ENCODE measurements at places on chromosomes 12 and 14.

GRCh38 chr14:98932431-98933325 lies 339.3 kb downstream of the BCL11B start:
- DNase-seq = no peak

- DNase-seq = no peak
Measured at GRCh38 chr14:31942166-31942841, 134.8 kb upstream of the ARHGAP5 start.

DNA sequence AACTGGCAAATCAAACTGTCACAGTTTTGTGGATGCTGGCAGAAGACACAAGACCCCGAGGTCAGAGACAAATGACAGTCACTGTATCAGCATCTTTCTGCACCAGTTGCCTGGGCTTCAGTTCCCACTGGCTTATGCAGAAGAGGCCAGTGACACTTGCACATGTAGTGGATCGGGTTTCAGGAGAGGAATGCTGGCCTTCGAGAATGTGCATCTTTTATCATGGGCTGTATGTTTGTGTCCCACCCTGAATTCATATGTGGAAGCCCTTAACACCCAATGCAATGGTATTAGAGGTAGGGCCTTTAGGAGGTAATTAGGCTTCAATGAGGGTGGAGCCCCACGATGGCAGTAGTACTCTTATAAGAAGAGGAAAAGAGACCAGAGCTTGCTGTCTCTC lies 150.9 kb downstream of the SLC15A4 start:
- no peak for DNase-seq

DNA sequence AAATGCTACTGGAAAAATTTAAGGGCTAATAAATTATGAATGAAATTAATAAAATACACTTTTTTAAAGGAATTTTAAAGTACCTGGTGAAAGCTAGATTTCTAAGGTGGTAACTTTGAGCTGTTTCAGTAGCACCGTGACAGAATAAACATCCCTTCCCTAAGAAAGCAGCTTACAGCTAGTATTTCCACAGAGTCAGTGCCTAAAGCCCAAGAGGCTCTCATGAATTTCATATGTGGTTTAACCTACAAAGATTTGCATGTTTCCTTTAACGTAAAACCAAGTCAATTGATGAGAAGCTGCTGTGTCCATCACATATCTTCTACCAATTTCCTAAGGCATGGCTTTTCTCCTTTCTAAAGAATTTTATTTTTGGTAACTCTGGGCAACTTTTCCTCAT lies 56.8 kb downstream of the IFNG start:
- no peak for DNase-seq

DNA sequence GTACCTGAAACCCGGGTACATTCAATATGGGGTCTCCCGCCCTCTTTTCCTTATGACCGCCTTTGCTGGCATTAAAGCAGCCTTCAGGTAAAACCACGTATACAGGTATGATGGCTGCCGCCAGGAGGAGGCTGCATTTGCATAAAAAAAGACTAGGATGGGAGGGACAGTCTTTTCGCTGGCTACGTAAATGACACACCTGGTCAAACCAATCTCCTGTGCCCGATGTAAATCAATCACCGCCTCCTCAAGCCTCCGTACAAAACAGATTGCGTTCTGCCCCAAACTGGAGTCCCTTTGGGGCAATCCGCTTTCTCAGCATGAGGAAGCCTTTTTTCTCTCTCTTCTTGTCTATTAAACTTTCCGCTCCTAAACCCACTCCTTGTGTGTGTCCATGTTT lies 8.1 kb upstream of the ALDH1L2 start:
- DNase-seq = no peak

GRCh38 chr12:55008944-55009585 lies 10.7 kb upstream of the NEUROD4 start:
- no peak for DNase-seq

- peak; percentile 29 for DNase-seq
Measured at GRCh38 chr14:105448706-105449111, 25.9 kb upstream of the CRIP2 start.

- no peak for DNase-seq
Measured at GRCh38 chr12:131923260-131923659, 5.8 kb upstream of the PUS1 start.

DNA sequence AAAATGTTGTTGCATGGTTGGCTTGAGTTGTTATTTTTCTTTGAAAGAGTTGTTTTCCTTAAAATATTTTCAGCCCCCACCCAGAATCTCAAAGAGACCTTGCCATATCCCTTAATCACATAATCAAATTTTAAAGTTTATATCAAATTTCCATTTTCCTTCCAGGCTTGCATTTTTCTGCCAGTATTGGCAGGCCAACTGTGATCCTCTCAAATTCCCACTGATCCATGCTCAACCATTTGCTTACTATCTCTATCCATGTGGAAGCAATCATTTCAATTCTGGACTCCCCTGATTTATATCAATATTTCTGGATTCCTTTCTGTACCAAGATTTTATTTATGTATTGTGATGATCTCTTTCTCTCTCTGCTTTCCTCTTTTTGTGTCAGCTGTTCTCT lies 64.2 kb upstream of the PYGL start:
- DNase-seq = no peak

GRCh38 chr12:13816394-13816793 lies 165.0 kb downstream of the GRIN2B start:
- DNase-seq = no peak

GRCh38 chr14:72894623-72895378 lies 900 bp upstream of the DPF3 start:
- no peak for DNase-seq

GRCh38 chr14:87111126-87111525 lies 881.9 kb downstream of the GALC start:
- DNase-seq = no peak

DNA sequence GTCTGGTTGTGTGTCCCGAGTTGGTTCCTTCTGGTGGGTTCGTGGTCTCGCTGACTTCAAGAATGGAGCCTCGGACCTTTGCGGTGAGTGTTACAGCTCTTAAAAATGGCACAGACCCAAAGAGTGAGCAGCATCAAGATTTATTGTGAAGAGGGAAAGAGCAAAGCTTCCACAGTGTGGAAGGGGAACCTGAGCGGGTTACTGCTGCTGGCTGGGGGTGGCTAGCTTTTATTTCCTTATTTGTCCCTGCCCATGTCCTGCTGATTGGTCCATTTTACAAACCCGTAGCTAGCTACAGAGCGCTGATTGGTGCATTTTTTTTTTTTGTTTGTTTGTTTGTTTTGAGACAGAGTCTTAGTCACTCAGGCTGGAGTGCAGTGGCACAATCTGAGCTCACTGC lies 29.3 kb downstream of the FGF6 start:
- no peak for DNase-seq

GRCh38 chr12:53781228-53781801 lies 29.5 kb upstream of the CISTR start:
- DNase-seq = no peak

DNA sequence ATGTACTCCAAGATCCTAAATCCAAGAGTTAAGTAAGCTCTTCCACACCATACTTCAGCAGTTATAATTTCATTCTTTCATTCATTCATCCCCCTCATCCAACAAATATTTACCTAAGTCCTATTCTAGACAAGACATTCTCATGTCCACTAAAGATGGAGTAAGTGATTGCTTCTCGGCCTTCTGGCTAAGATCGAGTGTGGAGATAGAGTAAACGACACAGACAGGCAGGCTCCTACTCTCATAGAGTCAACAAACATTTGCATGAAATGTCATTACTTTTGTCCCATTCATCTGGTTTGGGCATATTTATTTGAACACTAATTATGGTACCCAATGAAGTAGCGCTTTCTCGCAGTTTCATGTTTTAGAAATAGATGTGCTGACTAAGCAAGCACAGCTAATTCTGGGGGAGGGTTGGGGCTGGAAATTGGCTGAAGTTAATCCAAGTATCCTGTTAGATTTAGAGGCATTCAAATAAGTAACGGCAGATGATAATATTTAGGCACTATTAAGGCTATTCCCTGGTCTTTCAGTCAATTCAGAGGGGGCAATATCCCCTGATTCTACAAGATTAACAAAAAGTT lies 176.5 kb downstream of the CEP128 start:
- no peak for DNase-seq

- DNase-seq = no peak
Measured at GRCh38 chr12:130817804-130818203, 21.2 kb downstream of the STX2 start.

- no peak for DNase-seq
Measured at GRCh38 chr12:32265951-32266350, 133.4 kb upstream of the FGD4 start.

DNA sequence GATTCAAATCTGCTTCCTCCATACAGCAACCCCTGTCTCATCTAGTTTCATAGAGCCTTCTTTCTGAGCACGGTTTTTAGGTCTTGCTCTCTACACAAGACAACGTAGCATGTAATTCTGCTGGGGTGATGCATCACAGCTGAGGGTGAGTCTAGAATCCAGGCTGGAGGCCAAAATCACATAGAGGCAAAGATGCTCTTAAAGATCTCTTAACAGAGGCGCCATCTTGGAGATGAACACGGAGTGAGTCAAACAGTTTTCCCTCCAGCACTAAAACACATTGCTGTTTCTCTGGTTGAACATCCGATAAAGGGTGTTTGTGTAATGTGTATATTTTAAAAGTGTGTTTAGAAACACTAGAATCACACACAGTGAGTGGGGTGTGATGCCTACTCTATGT lies 78.9 kb downstream of the NOS1 start:
- no peak for DNase-seq

Measured in GM04504 (cell line).